ENCODE measurements at places on chromosomes 5 and 9. TPM values are rescaled to one million over a fixed set of nuclear protein-coding genes. Genes with fewer than 3 reads are reported as not detected.

The UBE2D2 gene
- 43.5 TPM for total RNA-seq

The IL4 gene
- total RNA-seq: not detected

The RNF180 gene
- total RNA-seq: 7.6 TPM

The IRX1 gene
- total RNA-seq: 0.86 TPM

The EFNA5 gene
- 1.1 TPM for total RNA-seq
